Mesothelial cell of epicardium (in vitro differentiated cells): ENCODE measurements at places on chromosomes 3 and 15. TPM values are rescaled to one million over a fixed set of nuclear protein-coding genes. Genes with fewer than 3 reads are reported as not detected.

GRCh38 chr15:75151214-75152128 lies 50.2 kb upstream of the C15orf39 start:
- H3K4me3 ChIP-seq = no peak overlapping the region
- DNase-seq = no peak
- H3K36me3 ChIP-seq = peaks cover 3% of the 10 kb centered on the region
- H3K27me3 ChIP-seq = no peaks in the 10 kb centered on the region
- peaks cover 26% of the 10 kb centered on the region for H3K4me1 ChIP-seq

DNA sequence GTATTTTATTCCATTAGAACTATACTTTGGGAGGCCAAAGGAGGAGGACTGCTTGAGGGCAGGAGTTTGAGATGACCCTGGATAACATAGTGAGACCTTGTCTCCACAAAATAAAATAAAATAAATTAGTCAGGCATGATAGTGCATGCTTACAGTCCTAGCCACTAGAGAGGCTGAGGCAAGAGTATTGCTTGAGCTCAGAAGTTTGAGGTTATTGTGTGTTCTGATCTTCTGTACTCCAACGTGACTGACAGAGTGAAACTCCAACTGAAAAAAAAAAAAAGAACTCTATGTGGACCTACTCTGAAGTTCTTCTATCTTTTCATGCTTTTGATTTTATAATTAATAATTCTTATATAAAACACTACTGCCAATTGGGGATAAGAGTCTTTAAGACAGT lies 1560.0 kb upstream of the GBE1 start:
- H3K36me3 ChIP-seq = no peaks in the 10 kb centered on the region
- H3K27ac ChIP-seq = no peak overlapping the region
- no peaks in the 10 kb centered on the region for H3K27me3 ChIP-seq
- no peaks in the 10 kb centered on the region for H3K4me1 ChIP-seq

GRCh38 chr3:51375571-51375970 lies 9.5 kb upstream of the MANF start:
- no peaks in the 10 kb centered on the region for H3K27me3 ChIP-seq
- DNase-seq = no peak
- no peak overlapping the region for H3K4me3 ChIP-seq
- H3K27ac ChIP-seq = no peak overlapping the region
- H3K4me1 ChIP-seq = no peaks in the 10 kb centered on the region

- no peak overlapping the region for H3K4me3 ChIP-seq
- H3K4me1 ChIP-seq = no peaks in the 10 kb centered on the region
- H3K27me3 ChIP-seq = peaks cover 75% of the 10 kb centered on the region
- no peaks in the 10 kb centered on the region for H3K36me3 ChIP-seq
Measured at GRCh38 chr3:62548528-62549205, 175.3 kb upstream of the FEZF2 start.

PP2D1 gene
- total RNA-seq = not detected in 3 replicates
